CD4-positive, alpha-beta T cell treated with Interleukin-10 for 1 hour (primary cell): ENCODE measurements at places on chromosomes 5 and 9.

DNA sequence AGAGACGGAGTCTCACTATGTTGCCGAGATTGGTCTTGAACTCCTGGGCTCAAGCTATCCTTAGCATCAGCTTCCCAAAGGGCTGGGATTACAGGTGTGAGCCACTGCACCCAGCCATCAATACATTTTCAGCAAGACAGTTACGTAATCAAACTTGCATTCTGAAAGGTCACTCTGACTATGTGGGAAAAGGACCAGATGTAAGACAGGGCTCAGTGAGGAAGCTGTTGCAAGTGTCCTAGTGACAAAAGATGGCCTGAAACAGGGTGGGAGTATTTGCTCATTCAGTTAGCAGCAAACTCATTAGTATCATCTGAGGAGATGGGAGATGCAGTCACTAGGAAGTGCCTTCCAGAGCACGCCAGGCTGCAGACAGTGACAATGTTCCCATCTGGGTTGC, 16.9 kb downstream of the MED27 start:
- DNase-seq, result no peak

GRCh38 chr5:141512911-141513626, 24.2 kb downstream of the PCDHGC5 start:
- DNase-seq, result peak; percentile 17

DNA sequence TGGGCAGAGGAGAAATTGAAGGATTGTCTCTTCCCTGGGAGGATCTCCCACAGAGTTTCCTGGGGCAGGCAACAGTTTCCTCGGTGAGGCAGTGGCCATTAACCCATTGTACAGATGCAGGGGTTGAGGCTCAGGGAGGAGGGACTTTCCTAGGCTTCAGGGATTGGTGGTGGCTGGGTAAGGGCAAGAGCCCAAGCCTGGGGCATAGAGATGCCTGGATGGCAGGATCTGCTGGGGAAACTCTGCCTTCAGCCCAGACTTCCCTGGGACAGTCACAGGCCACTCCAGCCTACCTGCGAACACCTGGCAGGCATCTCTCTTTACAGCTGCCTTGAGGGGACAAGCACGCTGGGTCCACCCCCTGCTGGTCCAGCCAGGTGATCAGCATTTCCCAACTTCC, 3.6 kb upstream of the CSF2 start:
- DNase-seq, result no peak

DNA sequence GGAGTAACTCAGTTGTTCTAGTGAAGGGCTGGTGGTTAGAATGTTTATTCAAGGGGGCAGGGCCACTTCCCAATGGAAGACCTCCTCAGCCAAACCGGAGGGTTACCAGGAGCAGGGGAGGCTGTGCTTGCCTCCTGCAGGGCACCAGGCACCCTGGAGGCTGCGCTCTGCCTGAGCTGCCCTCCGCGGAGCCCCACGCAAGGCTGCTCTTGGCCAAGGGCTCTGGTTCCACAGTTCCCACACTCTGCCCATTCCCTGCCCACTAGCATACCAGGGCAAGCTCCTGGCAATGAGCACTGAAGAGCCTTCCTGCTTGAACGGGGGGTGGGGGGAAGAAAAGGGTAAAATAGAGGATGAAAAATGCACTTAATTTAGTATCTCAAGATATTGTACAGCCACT, 35.5 kb upstream of the PTCH1 start:
- no peak for DNase-seq

- no peak for DNase-seq
These were observed 84.7 kb upstream of the SLIT3 start for GRCh38 chr5:169385636-169386035.

DNA sequence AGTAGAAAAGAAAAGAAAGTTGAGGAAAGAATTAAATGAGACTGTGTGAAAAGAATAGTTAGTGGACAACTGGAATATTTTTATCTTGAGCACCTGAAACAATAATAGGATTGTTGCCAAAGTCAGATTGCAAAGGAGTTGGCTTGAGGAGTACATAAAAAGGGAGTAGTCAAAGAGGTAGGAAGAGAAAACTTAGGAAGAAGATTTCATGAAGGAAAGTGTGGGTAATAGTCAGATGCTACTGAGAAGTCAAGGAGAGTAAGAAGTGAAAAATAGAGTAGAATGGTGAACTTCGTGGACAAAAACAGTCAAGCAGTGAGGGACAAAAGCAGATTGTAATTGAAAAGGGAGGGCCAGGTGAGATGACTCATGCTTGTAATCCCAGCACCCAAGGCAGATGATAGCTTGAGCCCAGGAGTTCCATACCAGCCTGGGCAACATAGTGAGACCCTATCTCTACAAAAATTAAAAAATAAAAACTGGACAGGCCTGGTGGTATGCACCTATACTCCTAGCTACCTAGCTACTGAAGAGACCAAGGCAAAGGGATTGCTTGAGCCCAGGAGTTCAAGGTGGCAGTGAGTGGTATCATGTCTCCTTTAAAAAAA, 178.9 kb downstream of the NIPBL start:
- DNase-seq, result no peak

- DNase-seq, result no peak
These were observed 70.5 kb downstream of the GTF3C4 start for GRCh38 chr9:132740526-132741309.

GRCh38 chr9:79719989-79720388, 148.2 kb downstream of the TLE4 start:
- DNase-seq, result no peak
